8988T (cell line): ENCODE measurements at places on chromosomes 2 and 18.

DNA sequence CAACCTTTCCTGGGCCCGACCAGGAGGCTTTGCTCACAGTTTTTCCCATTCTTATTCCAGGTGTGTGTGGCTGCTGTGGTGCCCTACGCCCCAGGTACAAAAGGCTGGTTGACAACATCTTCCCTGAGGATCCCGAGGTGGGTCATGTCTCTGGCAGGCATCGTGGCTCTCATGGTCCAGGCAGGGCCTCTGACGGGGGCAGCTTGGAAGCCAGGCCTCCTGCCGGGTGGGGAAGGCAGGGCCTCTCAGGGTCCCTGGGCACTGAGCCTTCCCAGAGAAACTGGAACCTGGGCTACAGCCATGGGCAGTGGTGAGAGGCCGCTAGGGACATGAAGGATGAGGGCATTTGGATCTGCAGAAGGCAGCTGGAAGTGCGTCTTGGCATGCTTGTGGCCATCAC, 49.4 kb downstream of the EFR3B start:
- no peak for DNase-seq

DNA sequence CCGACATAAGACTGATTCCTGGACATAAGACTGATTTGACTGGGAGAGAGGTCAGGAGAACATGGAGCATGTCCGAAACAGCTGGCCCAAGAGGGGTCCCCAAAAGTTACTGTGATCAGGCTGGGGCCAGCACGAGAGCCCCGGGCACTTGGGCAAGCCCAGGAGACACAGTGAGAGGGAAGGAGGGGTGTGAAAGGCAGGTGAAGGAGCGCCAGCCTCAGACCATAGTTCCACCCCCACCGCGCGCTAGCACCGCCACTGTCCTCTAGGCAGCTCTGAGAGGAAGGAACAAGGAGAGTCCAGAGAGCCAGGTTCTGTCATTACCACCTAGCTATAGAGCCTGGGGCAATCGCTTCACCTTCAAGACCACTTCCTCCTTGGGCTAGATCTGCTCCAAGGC, 78.2 kb upstream of the DAPL1 start:
- DNase-seq: no peak

- no peak for DNase-seq
These were observed 334.0 kb upstream of the FSIP2 start for GRCh38 chr2:185404578-185404977.

DNA sequence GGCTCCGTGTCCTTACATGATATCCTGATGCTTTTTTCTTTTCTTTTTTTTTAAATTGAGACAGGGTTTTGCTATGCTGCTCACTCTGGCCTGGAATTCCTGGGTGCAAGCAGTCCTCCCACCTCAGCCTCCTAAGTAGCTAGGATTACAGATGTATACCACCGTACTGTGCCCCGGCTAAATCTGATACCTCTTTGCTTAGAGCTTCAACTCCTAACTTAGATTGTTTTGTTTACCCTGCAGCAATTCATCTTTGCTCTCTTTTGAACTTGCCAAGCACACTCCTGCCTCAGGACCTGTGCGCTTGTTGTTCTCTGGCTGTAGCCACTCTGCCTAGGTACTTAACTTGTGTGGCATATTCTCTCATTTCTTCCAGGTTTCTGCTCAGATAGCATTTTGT, 24.5 kb downstream of the RAB10 start:
- DNase-seq: no peak

DNA sequence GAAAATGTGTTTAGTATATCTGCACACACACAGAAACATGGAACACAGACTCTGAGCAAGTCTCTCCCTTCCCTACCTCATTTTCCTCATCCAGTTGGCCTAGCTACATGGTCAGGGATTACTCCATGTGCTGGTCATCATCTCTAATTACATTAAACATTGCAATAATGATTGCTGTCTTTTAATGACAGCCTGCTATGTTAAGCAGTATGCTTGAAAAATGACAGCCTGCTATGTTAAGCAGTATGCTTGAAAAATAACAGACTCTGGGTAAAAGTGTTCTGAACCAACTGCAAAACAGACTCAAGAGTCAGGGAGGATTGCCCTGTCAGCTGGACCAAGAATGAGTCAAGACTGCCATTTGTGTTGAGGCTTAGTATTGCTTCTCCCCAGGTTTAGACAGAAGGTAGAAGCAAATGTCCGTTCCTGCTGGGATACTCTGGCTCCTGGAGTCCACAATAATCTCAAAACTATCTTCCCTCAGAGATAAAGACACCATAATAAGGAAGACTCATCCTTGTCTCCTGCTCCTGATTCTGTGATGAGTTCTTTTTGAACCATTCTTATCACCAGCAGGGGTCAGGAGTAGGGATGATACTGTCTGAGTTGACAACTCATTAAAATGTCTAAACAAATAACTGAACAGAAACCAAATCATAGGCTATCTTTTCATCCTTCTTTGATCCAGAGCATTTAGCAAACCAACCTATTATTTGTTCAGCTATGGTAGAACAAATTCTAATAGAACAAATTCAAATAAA, 57.7 kb downstream of the CCDC93 start:
- DNase-seq: no peak

- DNase-seq: no peak
These were observed 396.9 kb upstream of the NXPH2 start for GRCh38 chr2:139177041-139177440.

DNA sequence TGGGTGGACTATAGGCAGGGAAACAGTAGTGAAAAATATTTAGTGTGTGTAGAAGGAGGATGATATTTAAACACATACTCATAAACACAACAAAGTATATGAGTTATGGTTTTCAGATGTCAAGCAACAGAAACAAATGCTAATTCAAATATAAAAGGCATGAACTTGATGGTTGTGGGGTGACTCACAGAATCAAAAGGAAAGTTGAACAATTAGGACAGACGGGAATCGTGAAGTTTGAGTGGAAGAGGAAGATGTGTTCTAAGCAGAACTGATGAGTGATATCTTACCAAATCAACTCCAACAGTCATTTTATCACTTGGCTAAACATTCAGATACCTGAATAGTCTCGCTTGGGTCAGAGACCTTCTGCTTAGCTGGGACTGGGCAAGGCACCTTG, 53.6 kb upstream of the ITGA6 start:
- DNase-seq: no peak

DNA sequence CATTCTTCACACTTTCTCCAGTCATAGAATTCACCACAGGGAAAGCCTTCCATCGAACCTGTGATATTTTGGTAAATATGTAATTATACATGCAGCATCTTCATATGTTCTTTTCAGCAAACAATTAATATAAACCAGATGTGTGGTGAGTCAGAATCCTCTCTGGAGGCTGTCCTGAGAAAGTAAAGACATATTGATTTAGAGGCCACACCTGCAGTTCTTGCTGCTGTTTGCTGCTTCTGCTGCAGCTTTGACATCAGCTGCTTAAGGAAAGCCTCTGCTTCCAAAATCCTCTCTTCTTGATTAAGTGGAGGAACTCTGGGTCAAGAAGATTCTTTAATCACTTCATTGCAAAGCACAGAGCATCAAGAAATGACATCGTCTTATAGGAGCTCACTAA, 568.8 kb upstream of the ZEB2 start:
- DNase-seq: no peak

- no peak for DNase-seq
These were observed 1.1 kb upstream of the ZNF513 start for GRCh38 chr2:27381577-27382181.

GRCh38 chr2:68813596-68813995, 57.6 kb downstream of the BMP10 start:
- no peak for DNase-seq
